ENCODE measurements at places on chromosomes 5 and 9.

DNA sequence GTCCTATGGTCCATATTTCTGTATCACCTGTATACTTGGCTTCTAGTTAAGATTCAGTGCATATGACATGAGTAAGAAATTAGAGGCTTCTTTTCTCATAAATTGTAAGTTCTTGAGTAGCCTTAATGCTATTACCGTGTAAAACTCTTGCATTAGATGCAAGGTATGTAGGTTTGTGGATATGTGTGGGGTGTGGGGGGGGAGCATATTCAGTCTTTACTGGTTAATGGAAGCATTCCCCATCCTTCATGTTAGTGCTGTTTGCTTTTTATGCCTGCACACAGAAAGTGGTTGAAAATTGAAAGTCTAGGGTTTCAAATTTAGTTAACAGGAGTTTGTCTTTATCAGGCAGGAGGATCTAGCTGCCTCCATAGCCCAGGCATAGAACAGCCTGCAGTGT, 16.1 kb downstream of the RAI14 start:
- DNase-seq: no peak

GRCh38 chr5:53983568-53984460, 326.6 kb downstream of the ARL15 start:
- no peak for DNase-seq

DNA sequence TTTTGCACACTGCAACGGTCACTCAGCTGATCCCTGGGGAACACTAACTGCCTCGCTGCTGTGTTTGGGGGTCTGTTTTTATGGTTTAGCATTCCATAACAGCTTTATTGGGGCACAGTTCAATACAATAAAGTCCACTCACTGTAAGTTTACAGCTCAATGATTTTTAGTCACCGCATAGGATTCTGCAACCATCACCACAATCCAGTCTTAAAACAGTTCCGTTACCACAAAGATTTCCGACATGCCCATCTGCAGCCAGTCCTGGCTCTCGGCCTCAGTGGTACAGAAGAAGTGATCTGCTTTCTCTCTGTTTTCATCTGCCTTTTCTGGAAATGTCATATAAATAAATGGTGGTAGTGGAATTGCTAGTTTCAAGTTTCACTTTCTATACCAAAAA, 23.6 kb downstream of the OR2V2 start:
- no peak for DNase-seq

DNA sequence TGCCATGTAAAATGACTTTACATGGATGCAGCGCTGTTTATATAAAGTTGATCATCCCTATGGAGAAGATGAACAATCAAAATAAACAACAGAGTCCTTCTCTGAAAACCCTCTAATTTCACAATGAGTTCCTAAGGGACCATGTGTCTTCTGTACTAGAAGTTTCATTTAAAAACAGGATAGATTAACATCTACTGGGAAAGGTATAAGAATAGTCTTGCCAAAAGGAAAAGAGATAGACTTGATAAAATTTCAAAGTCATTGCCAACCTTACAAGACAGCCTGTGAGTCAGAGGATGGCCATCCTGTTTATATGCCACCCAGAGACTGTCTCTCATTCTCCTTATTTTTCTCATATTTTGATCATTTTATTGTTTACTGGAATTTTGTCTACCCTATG, 367.1 kb upstream of the PDE4D start:
- DNase-seq: no peak

GRCh38 chr9:97632248-97632984, 752 bp downstream of the TSTD2 start:
- no peak for DNase-seq

All from mesothelial cell of epicardium (in vitro differentiated cells).